Jurkat, Clone E6-1 (cell line): ENCODE measurements at places on chromosomes 1 and 21.

GRCh38 chr1:29631361-29631760, 395.0 kb downstream of the PTPRU start:
- DNase-seq, result no peak

DNA sequence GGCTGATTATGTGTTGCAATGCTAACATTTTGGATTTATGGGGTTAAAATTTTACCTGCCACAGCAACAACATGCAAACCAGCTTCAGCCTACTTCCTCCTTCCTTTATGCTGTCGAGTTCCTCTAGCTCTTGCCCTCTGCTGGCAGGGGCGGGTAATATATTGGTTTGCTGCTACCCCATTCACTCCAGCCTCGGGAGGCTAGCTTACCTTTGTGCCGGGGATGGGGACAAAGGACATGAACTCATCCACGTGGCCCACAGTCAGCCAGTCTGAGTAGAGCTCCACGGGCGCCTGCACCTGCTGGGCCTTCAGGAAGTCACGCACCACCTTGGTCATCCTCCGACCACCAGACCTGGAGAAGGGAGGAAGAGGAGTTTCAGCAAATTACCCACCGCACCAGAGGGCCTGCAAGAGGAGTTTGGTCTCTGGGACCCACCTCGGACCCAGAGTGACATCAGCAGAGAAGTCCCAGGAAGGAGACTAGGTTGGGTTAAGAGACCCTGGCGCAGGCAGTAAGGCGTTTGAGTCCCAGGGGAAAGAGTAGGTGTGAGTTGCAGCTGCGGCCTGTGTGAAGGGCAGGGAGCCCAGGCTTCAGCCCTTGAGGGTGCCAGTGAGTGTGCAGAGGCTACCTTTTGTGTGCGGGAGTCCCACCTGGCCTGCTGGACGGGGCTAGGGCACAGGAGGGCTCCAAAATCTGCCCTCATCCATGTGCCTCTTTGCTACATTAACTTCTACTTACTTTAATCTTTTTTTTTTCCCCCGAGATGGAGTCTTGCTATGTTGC, 21.8 kb upstream of the SDHB start:
- peak; percentile 74 for DNase-seq

DNA sequence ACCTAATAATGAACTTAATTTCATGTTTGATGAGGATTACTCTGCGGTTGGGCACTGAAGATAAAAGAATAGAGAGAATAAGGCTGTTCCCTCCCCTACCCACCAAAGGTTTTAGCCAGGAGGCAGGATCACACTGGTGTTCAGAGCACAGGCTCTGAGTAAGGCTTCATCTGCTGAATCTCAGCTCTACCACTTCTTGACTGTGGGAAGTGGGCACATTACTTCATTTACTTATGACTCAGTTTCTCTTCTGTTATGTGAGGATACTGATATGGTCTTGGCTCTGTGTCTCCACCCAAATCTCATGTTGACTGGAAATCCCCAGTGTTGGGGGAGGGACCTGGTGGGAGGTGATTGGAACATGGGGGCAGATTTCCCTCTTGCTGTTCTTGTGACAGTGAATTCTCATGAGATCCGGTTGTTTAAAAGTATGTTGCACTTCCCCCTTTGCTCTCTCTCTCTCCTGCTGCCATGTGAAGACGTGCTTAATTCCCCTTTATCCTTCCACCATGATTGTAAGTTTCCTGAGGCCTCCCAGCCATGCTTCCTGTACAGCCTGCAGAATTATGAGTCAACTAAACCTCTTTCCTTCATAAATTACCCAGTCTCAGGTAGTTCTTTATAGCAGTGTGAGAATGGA, 79.7 kb downstream of the SMYD2 start:
- DNase-seq, result no peak

DNA sequence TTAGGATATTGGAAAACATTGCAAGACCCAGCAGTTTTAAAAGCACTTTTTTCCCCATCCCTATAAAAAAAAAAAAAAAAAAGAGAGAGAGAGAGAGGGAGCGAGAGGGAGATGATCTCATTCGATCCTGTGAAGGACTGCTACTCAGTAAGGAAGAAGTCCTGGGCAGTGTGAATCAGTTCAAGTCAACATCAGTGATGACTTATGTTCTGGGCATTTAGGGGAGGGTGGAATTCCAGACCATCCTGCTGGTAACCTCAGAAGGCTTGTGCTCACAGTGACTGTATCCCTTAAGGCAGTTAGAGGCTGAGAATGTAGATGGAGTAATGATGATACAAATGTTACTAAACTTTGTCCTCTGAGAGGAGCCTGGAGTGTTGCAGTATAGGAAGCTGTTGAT, 151.4 kb downstream of the TGFB2 start:
- DNase-seq, result no peak

GRCh38 chr1:8217011-8217711, 100.8 kb upstream of the SLC45A1 start:
- no peak for DNase-seq

DNA sequence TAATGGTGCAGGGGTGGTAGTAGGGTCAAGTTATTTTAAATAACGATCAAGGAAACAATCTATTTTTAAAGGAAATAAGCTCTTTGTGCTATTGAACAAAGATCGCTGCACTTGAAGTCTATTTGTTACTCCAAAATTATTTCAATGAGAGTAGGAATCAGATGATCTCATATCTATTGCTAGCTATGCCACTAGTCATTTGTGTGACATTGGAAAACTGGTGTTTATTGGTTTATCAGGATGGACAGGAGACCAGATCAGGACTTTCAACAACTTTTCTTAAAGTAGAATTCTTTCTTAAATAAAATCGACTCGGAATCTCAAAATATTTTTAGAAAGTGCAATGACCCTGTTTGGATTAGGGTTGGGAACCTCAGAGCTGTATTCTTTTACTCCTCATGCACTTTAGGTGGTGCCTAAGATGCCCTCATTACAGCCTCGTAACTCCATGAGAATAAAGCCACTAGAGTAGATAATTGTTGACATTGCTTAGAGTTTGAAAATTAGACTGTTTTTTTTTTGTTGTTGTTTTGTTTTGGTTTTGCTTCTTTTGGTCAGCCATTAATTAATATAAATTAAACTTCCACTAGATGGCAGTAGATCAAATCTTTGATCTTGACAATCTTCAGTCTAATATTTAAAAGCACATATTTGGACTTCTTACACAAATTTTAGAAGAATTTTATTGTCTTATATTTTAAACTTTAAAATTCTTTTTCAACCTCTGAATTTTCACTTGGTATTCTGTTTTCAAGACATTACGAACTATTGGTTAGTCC, 352.4 kb downstream of the USP25 start:
- DNase-seq, result peak; percentile 2

GRCh38 chr21:22556829-22557228, 1558.6 kb downstream of the NCAM2 start:
- no peak for DNase-seq

- DNase-seq, result no peak
These were observed 81.4 kb downstream of the IGSF21 start for GRCh38 chr1:18188820-18189517.

DNA sequence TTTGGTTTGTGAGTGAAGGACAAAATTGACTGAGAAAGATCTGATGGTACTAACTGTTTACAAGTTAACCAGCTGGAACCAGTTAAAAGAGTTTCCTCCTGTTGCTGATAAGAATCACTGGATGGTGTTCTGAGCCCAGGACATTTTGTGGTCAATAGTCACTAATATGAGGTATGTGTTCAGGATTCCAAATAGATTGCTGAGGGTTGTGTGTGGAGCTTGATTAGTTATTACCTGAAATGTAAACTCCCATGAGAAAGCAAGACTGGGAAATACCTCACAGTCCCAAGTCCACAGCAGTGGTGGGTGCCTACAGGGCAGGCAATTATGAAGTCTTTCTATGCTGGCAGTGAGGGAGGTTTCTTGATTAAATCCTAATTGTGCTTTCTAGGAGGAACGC, 164.6 kb downstream of the DNM3 start:
- no peak for DNase-seq

DNA sequence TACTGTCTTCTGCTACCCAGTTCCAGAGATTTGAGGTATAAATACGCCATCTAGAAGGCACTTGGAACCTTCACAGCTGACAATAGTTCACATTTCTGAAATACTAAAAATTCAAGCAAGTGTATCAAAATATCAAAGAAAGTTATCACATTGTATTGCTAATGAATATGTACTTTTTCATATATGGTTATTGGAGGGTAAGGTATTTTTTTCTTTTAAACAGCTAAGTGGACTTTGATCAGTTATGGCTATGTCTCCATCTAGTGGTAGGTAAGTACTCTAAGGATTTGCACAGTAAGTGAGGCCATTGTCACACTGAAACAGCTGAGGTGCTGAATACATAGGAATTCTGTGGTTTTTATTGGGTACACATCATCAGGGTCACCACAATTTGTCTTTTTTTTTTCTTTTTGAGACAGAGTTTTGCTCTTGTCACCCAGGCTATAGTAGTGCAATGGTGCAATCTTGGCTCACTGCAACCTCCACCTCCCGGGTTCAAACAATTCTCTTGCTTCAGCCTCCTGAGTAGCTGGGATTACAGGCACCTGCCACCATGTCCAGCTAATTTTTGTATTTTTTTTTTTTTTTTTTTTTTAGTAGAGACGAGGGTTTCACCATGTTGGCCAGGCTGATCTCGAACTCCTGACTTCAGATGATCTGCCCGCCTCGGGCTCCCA, 49.1 kb upstream of the CR2 start:
- DNase-seq, result peak; percentile 57

DNA sequence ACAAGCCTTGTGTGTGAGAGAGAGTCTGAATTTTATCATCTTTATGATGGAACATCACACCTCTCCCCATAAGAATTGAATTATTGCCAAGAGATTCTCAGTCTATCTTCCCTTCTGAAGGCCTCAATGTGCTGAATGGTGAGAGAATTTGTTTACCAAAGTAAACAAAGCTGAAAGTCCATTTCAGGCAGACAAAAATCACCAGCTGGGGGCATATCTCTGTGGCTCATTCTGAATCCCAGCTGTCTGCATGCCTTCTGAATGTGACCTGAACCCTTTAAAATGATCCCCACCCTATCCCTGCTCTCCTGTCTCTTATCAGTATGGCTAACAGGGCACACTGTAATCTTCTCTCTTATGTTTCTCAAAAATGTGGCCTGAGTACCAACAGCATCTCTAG, 99.1 kb upstream of the CAMK1G start:
- DNase-seq, result no peak

DNA sequence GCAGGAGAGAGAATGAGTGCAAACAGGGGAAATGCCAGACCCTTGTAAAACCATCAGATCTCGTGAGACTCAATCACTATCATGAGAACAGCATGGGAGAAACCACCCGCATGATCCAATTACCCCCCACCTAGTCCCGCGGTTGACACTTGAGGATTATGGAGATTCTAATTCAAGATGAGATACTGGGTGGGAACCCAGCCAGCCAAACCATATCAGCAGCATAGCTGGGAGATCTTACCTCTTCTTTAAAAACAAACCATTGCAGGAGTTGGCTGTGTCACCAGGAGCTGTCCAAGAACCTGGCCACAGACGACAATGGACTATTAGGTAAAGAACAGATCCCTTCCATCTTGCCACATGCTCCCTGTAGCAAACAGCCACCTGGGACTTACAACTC, 422.7 kb downstream of the MATN1 start:
- no peak for DNase-seq

DNA sequence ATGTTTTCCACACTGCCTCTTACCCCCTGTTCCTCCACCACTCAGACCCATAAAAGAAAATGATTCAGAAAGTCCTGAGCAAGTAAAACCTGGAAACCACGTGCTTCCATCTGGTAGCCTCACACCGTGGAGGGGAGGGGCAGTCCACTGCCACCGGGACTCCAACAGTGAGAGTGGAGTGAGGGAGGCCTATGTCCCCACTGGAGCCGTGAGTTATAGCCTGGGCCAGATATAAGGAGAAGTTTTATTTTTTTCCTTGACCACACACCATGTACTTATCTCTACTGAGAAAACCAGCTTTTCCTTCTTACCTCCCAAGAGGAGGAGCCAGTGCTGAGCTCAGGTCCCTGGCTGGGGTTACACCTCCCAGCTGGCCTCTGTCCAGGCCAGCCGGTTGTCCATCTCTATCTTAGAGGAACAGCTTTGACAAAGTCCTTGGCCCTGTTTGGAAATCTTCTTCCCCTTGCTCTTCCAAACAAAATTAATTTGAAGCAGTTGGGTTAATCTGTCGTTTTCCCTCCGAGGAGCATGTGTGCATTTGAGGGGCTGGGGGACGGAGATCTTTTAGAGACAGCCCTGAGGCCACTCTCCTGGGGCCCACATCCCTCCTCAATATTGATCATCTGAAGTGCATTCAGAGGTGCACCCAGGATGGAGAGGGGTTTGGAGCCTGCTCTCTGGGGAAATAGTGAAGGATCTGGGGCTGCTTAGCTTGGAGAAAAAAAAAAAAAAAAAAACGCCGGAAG, 49.1 kb upstream of the SERBP1 start:
- no peak for DNase-seq

- DNase-seq, result peak; percentile 67
These were observed 84.1 kb upstream of the NEGR1 start for GRCh38 chr1:72366466-72366865.

- no peak for DNase-seq
These were observed 3.9 kb downstream of the OVAAL start for GRCh38 chr1:180562640-180563025.

DNA sequence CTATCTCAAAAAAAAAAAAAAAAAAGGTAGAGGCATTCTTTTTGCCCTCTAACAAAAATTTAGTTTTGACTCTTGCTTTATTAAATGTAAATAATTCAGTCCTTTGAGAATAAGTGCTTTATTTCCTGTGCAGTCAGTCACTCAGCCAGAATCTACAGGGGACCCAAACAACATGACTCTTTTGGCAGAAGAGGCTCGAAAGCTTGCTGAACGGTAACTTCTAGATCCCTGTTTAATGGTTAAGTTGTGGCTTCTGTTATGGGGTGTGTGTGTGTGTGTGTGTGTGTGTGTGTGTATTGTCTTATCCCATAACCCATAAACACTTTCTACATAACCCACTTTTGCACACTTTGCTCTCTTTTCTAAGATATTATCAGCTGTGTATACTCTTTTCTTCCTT, 54.9 kb upstream of the LAMC2 start:
- peak; percentile 70 for DNase-seq

DNA sequence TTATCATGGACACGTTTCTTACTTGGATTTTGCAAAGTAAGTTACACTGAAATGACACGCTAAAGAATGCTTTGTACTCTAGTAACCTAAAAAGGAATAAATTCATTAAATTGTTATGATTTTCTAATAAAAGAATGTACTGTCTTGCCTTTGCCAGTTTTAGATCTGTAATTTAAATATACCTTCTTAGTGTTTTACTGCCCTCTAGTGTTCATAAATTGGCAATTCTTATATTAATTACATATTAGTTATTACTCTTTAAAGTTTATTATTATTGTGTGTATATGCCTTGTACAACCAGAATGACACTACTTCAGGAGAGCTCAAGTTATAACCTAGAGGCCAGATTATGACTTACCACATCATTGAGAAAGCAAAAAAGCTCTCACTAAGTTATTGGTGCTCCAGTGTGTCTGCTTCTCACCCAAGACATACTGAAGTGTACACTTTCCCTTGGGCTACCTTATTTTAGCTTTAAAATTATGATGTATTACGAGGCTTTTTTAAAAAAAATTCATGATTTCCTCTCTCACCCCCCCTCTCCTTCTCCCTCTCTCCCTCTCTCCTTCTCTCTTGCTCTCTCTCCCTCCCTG, 169.9 kb downstream of the HS2ST1 start:
- peak; percentile 27 for DNase-seq

GRCh38 chr1:101142244-101142643, 94.6 kb upstream of the S1PR1 start:
- no peak for DNase-seq

- no peak for DNase-seq
These were observed 31.9 kb downstream of the GNPAT start for GRCh38 chr1:231272880-231273279.
